ENCODE measurements at places on chromosomes 1 and 21.

GRCh38 chr1:44565833-44566232, 108.4 kb downstream of the TMEM53 start:
- no peak overlapping the region for H3K4me3 ChIP-seq
- H3K36me3 ChIP-seq = no peaks in the 10 kb centered on the region
- DNase-seq = no peak
- H3K27me3 ChIP-seq = no peaks in the 10 kb centered on the region
- H3K27ac ChIP-seq = no peak overlapping the region

- no peak overlapping the region for H3K4me3 ChIP-seq
- peaks cover 5% of the 10 kb centered on the region for H3K27me3 ChIP-seq
- no peak for DNase-seq
- no peaks in the 10 kb centered on the region for H3K4me1 ChIP-seq
- no peak overlapping the region for H3K27ac ChIP-seq
- no peaks in the 10 kb centered on the region for H3K36me3 ChIP-seq
Observed at GRCh38 chr1:183365676-183366075, 52.5 kb downstream of the NMNAT2 start.

GRCh38 chr21:14120091-14120734, 90.5 kb downstream of the LIPI start:
- H3K4me3 ChIP-seq = no peak overlapping the region
- H3K27ac ChIP-seq = no peak overlapping the region
- no peaks in the 10 kb centered on the region for H3K4me1 ChIP-seq
- no peaks in the 10 kb centered on the region for H3K36me3 ChIP-seq
- H3K27me3 ChIP-seq = no peaks in the 10 kb centered on the region
- DNase-seq = peak; percentile 39

GRCh38 chr1:66013371-66013770, 220.7 kb downstream of the PDE4B start:
- no peaks in the 10 kb centered on the region for H3K36me3 ChIP-seq
- no peak overlapping the region for H3K4me3 ChIP-seq
- DNase-seq = peak; percentile 3
- H3K27me3 ChIP-seq = no peaks in the 10 kb centered on the region

DNA sequence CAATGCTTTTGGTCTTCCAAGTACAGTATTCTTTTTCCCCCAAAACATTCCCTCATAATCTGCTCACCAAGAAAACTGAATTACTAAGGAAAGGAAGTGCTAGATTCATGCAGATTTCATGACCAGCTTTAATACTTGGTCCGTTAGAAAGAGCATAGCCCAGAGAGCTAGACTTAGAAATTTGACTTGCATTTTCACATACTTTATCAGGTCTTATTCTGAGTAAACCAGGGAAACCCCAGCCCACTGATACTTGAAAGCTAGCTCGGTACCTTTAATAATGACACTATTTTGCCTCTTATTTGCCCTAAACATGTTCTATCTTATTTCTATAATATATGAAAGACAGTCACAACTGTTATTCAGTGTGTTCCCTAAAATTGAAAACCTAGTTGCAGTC, 204.5 kb downstream of the TTLL7 start:
- no peak overlapping the region for H3K4me3 ChIP-seq
- DNase-seq = no peak
- H3K4me1 ChIP-seq = no peaks in the 10 kb centered on the region
- H3K27ac ChIP-seq = no peak overlapping the region
- no peaks in the 10 kb centered on the region for H3K36me3 ChIP-seq

GRCh38 chr1:222971146-222971545, 156.3 kb downstream of the DISP1 start:
- no peak overlapping the region for H3K27ac ChIP-seq
- DNase-seq = no peak
- no peaks in the 10 kb centered on the region for H3K4me1 ChIP-seq
- no peak overlapping the region for H3K4me3 ChIP-seq
- no peaks in the 10 kb centered on the region for H3K36me3 ChIP-seq

- H3K27me3 ChIP-seq = no peaks in the 10 kb centered on the region
- no peaks in the 10 kb centered on the region for H3K36me3 ChIP-seq
- no peaks in the 10 kb centered on the region for H3K4me1 ChIP-seq
- no peak overlapping the region for H3K27ac ChIP-seq
- no peak overlapping the region for H3K4me3 ChIP-seq
Observed at GRCh38 chr1:56780128-56780750, 39.0 kb downstream of the FYB2 start.

- peaks cover 12% of the 10 kb centered on the region for H3K4me1 ChIP-seq
- no peaks in the 10 kb centered on the region for H3K36me3 ChIP-seq
- no peaks in the 10 kb centered on the region for H3K27me3 ChIP-seq
- DNase-seq = no peak
Observed at GRCh38 chr1:77534456-77534855, 148.0 kb downstream of the ZZZ3 start.

Data from common myeloid progenitor, CD34-positive (primary cell).